ENCODE measurements at places on chromosomes 16 and 17.

GRCh38 chr17:31111183-31111582 is 16.4 kb downstream of the NF1 start:
- DNase-seq = no peak

- DNase-seq = no peak
Observed at GRCh38 chr17:27565874-27566670, 64.9 kb upstream of the LGALS9 start.

GRCh38 chr17:82302568-82302963 is 14.8 kb downstream of the CD7 start:
- no peak for DNase-seq

- no peak for DNase-seq
Observed at GRCh38 chr17:59338498-59338897, 7.0 kb downstream of the YPEL2 start.

DNA sequence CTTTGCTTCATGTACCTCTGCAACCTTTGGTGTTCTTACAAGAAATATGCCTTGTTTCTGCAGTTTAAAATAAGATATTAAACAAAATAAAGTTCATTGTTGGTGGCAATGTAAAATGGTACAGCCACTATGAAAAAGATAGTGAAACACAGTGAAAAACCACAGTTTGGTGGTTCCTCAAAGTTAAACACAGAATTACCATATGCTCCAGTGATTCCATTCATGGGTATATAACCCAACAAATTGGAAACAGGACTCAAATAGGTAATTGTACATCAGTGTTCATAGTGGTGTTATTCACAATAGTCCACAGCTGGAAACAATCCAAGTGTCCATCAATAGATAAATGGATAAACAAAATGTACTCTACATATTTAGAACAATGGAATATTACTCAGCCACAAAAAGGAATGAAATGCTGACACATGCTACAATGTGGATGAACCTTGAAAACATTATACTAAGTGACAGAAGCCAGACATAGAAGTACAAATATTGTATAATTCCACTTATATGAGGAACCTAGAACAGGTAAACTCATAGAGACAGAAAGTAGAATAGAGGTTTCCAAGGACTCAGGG is 49.2 kb downstream of the CUEDC1 start:
- no peak for DNase-seq

DNA sequence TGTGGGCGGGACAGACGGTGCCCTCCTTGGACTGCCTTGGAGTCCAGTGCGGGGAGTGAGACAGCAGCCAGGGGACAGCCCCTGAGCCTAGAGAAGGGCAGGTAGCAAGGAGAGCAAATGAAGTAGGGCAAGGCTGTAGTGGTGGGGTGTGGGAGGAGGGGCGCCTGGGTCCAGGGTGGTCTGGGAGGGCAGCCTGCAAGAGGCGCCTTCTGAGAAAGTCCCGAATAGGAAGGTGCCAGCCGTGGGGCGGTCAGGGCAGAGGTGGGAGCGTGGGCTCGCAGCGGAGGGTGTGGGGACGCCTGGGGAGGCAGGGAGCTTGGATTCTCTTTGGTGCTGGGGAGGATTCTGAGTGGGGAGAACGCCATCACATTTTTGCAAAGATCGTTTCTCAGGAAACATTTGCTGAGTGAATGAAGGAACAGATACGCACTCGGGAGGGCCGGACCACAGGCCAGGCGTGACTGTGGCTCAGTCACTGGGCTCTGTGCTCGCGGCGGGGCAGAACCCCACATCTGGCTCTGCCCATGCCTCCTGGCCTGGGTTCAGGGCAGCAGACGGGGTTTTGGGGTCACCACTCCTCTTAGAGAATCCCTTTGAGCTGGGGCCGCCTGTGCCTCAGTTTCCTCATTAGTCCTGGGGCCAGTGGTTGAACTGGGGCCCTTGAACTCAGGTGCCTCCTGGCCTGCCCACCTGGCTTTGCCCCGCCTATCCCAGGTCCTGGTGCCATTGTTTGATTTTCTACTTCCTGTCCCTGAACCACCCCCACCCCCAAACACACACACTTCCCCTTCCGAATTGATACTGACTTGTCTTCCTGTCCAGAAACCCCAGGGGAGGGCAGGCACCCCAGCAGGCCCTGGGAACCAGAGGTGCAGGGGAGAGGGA is 4.2 kb downstream of the SNN start:
- DNase-seq = no peak

GRCh38 chr16:4803401-4803844 is 990 bp upstream of the ROGDI start:
- no peak for DNase-seq

DNA sequence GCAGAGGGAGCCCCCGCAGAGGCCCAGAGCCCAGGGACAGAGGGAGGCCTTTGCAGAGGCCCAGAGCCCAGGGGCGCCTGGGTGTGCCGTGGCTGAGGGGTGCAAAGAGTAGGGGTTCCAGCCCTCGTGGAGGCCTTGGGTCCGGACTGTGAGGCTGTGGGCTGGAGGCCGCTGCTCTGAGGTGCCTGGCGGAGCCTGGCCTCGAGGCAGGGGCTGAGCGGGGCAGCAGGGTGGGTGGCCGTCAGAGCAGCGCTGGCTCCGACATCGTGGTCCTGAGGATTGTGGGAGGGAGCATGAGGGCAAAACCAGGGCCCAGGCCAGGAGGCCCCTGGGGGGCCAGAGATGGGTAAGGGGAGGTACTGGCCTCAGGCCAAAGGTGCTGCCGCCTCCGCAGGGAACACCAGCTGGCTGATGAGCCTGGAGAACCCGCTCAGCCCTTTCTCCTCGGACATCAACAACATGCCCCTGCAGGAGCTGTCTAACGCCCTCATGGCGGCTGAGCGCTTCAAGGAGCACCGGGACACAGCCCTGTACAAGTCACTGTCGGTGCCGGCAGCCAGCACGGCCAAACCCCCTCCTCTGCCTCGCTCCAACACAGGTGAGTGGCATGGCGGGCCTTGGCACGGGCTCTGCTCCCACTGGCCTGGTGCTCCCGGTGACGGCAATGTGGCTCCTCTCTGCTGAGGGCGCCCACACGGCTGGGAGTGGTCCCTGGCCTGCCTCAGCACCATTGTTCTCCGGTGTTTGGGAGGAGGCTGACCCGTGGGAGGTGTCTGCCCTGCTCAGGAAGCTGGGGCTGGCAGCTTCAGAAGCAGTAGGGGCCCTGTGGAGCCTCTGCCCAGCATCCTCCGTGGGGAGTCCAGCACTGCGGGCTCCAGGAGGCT is 33.7 kb downstream of the TSC2 start:
- no peak for DNase-seq

- DNase-seq = no peak
Observed at GRCh38 chr16:11554053-11554452, 32.7 kb downstream of the LITAF start.

- DNase-seq = no peak
Observed at GRCh38 chr17:55411463-55411855, 10.2 kb downstream of the MMD start.

DNA sequence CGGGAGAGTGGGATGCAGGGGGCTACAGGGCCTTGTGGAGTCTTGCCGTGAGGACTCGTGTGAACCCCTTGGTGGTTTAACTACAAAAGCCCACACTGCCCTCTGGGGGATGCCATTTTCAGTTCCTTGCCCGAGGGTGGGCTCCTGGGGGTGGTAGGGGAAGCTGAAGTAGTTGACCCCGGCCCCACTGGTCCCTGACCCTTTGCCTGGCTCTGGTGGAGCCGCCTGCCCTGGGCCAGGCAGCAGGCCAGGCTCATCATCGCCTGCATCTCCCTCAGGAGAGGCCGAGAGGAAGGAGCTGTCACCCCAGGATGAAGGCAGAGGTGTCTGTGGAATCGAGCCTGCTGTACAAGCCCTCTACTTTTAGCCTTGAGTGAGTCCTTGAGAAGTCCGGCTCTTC is 10.2 kb downstream of the COX4I1 start:
- no peak for DNase-seq

GRCh38 chr16:87310610-87311009 is 6.6 kb downstream of the C16orf95 start:
- DNase-seq = no peak

GRCh38 chr17:29237476-29238132 is 9.1 kb upstream of the CRYBA1 start:
- DNase-seq = no peak

- no peak for DNase-seq
Observed at GRCh38 chr17:4881761-4882555, 17.4 kb upstream of the C17orf107 start.

GRCh38 chr17:8956465-8956902 is 9.0 kb downstream of the PIK3R5 start:
- DNase-seq = no peak
